ENCODE measurements at places on chromosomes 4 and X.
A peak's percentile ranks its signal among the peaks of the same experiment; 100 is the strongest.

GRCh38 chr4:5137927-5138326 is 86.6 kb downstream of the STK32B start:
- peak; percentile 70 for DNase-seq

- peak; percentile 81 for DNase-seq
These were observed at the start of gene VEGFC for GRCh38 chr4:176792326-176793059. Gene VEGFC (minus strand): TSS chr4:176792922. CDS start chr4:176792311, 611 bp downstream.

GRCh38 chr4:185524888-185525863 is 10.1 kb downstream of the PDLIM3 start:
- DNase-seq: no peak

DNA sequence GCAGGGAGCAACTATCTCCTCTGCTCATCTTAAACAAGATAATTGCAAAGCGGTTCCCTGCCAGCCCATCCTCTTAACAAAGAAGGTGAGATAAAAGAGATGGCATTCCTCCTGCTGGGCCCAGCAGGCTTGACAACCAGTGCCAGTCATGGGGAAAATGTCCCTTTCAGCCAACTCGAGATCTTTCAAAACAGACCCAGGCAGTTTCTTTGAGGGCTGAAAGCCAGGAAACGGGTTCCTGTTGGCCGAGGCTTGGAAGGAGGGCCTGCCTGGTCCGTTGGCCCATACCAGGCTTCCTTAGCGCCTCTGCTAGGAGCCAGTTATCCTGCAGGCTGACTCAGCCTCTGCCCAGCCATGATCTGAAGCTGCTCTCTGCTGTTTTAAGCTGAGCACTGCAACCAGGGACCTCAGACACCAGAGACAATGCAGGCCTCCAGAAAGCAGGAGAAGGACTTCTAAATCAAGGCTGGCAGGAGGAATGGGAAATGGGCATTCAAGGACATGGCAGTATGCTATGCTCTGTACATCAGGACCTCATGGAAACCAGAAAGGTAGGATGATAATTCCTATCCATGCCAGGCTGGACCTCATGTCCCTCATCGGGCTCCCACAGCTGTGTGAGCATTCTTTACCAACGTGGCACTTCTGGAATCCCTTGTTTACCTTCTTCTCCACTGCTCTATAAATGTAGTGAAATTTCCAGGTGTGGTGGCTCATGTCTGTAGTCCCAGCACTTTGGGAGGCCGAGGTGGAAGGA is 42.4 kb upstream of the SLC2A9 start:
- no peak for DNase-seq

DNA sequence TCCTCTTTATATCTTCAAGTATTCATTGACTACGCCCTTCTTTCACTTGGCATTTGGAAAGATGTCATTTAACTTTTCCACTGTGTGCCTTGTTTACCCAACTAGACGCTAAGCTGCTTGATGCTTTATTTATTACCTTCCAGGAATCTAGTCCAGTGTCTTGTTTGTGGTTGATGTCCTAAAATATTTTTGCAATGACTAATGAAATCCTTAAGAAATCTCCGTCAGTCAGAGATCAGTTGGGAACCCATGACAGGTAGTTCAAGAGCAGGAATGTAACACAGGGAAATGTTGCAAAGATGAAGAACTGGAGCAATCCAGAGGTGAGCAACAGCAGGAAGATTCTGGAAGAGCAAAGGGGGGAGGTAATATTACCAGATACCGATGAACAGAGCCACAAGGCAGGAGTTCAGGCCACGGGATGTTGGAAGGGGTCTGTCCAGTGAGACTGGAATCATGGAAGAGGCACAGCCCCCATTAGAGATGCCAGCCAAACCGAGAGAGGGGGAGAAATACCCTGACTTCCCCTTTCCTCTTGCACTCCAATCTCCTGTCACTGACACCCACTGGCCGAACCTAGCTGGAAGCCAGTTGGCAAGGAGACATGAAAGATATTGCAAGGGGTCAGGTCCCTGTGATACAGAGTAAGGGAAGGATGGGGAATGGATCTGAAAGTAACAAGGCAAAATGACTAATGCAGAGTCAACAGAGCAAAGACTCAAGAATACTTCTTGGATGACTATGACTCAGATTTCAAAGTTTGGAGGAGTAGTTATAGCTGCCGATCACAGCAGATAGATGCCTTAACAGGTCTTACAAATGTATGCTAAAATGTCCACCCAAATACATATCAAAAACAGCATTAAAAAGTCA is 62.7 kb upstream of the PHKA2 start:
- DNase-seq: no peak

DNA sequence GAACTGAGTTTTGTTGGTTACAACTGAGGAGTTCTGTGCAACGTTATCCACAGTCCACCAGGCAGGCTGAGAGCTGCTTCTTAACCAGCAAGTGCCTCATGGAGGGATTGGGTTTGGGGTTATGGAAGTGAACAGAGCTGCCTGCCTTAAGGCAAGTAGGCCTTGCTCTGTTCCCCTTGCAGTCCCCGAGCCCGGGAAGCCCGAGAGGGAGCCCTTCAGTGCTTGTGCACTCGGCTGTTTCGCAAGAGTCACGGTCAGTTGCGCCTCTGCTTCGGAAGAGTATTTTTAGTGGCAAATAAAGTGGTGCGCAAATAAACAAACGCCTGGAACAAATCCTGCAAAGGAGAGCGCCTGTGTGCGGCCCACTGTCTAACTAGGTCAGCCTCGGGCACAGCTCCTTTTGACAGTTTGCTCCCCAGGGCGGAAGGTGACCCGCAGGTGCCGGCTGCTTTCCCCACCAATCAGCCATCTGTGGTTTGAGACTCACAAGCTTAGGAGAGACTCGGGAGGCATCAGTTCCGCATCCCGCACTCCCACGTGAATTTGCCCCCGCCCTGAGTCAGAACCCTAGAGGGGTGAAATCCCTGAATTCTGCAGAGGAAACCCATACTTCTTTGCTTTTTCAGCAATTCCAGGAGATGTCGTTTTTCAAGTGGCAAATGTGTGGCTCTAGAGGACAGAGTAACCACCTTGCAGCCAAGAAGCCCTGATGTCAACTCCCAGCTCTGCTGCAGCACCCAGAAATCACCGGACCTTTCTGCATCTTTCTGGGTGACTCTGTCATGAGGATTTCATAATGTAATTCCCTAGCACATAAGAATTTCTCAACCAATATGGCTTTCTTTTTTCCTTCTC is 56.8 kb downstream of the LGI2 start:
- DNase-seq: peak; percentile 80

DNA sequence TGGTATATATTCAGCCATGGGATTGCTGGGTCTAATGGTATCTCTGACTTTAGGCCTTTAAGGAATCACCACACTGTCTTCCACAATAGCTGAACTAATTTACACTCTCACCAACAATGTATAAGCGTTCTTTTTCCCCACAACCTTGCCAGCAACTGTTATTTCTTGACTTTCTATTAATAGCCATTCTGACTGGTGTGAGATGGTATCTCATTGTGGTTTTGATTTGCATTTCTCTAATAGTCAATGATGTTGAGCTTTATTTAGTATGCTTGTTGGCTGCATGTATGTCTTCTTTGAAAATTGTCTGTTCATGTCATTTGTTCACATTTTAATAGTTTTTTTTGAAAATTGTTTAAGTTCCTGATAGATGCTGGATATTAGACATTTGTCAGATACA is 235.2 kb downstream of the HEPH start:
- DNase-seq: no peak

DNA sequence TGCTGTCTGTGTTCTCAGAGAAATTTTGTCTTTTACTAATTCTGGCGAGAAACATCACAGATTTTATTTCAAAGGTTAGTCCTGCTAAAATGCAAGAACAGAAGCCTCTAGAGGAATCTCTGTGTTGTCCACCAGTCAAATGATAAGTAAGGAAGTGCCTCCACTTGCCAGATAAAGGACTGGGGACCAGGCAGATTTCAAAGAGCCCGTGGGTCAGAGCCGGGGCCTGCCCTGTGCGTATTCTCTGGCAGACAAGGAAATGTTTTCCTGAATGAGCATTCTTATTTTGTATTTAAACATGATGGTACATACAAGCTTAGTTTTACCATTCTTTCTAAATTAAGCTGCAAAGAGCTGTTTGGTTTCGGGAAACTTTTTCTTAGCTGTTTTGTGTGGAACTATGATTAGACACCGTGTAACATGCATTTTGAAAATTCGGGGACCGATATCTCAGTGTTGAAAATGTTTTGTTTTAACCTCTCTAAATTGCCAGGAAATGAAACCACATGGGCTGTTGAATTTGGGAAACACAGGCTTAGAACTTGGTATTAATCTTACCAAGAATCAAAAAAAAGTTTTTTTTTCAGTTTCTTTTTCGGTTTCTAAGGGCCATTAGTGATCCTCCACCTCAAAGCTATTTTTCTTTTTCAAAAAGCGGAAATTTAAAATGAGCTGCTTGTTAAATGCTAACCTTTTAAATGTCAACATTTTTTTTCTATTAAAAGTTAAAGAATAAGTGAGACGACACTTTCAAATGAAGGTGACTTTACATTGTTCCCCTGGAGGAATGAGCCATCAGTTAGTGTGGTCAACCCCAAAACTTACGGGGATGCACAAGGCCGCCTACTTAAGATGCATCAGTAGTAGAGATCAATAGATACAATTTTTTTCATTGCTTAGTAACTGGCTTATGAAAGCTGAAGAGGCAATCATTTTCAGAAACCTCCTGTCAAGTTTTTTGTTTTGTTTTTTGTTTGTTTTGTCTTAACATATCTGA is 89.6 kb upstream of the MTM1 start:
- no peak for DNase-seq

- DNase-seq: no peak
These were observed 478.9 kb downstream of the KCNIP4 start for GRCh38 chr4:21469438-21470300.

- DNase-seq: no peak
These were observed 18.0 kb downstream of the ADH7 start for GRCh38 chr4:99417125-99417524.

- peak; percentile 44 for DNase-seq
These were observed 27.7 kb downstream of the MAEA start for GRCh38 chr4:1317177-1318045.

- DNase-seq: no peak
These were observed 229.1 kb downstream of the VEGFC start for GRCh38 chr4:176563591-176563990.

- no peak for DNase-seq
These were observed 107.9 kb downstream of the PALLD start for GRCh38 chr4:168604496-168605373.

DNA sequence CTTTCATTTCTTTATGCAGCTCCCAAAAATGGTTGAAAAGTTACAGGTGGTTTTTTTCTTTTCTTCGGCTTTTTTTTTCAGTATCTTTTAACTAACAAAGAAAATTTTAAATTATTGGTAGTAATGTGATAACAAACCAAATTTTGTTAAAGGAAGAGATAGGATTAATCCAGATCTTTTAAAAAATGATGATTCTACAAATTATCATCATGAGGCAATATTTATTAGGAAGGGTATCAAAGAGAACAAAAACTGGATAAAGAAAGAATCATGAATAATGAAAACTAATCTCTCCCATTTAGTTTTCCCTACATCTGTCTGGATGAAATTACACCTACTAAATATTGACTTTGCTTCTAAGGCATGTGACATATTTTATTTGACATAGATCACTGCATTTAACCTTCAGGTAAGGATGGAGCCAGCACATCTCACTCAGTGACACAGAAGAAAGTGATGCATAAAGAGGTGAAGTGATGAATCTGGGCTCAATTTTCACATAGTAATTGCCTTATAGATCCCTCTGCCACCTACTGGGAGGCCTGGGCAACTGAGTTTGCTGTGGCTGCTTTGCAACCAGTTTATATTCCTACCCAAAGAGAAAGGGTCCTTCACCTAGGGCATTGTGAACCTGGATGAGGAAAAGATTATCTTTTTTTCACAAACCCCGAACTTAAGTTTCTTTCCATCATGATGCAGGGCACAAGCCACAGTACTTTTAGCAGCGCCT is 155.6 kb downstream of the HNRNPD start:
- DNase-seq: no peak

DNA sequence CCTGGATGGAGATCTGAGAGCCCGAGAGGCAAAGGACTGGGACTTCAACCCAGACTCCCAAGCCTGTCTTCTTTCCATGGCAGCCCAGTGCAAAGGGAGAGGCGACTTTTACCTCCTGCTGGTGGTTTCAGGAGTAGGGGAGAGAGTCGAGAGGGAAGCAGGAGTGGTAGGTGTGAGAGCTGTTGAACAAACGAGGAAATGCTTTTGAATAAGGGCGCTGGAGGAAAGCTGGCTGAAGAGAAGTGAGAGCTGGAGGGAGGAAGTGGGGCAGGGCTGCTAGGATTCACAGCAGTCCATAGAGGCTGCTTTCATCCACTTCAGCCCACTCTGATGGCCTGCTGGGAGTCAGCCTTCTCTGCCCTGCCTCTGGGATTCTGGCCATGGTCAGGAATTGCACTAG is 81.8 kb upstream of the EFNB1 start:
- DNase-seq: no peak

GRCh38 chr4:139817657-139818452 is 152.2 kb downstream of the MGST2 start:
- DNase-seq: no peak

DNA sequence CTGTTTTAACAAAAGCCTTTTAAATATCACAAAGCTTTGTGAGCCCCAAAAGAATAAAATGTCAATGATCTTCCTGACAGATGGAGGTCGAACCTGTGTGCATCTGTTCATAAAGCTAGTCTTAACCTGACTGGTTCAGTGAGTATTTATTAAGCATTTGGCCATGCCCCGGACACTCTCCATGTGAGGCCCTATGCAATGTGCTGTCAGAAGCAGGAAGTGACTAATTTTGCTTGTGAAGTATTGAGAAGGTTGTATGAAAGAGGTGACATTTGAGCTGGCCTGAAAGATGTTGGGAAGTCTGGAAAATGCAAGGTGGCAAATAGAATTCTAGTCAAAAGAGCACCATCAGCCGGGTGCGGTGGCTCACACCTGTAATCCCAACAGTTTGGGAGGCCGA is 171.4 kb downstream of the MSL3 start:
- DNase-seq: no peak

- no peak for DNase-seq
These were observed 7.5 kb downstream of the HADH start for GRCh38 chr4:107996949-107997788.

- DNase-seq: no peak
These were observed 8.3 kb downstream of the SHROOM2 start for GRCh38 chrX:9794495-9794894.

DNA sequence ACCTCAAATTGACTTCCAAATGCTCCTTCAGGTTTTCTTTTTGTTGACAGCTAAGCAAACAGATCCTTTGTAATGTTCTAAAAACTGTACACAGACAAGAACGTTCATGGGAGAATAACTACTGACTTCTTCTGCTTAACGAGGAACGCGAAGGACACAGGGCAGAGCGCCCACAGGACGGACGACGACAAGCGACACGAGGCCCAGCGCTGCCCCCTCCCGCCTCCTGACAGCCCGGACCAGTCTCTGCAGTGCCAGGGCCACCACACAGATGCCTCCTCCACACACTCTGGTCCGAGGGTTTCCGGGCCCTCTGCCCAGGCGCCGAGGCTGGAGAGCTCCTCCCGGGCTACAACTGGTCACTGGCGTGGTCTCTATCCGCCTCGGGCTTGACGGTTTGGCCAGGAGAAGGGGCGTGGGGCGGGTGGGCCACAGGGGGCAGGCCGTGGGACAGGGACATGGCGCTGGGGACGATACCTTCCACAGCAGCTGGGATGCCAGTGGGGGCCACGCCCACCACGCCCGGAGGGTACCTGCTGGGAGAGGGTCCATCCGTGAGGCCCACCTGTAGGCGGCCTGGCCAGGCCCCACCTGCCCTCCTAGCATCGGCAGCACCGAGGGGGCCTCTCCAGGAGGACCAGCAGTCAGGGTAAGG is 36.9 kb downstream of the CTBP1 start:
- peak; percentile 50 for DNase-seq
